Right cardiac atrium (tissue), 5 donors: ENCODE measurements at places on chromosomes 13 and 19. TPM values are rescaled to one million over a fixed set of nuclear protein-coding genes. Genes with fewer than 3 reads are reported as not detected.

The ATG4D gene
- 45.1 TPM for total RNA-seq

The MAMSTR gene
- 4.1 TPM for total RNA-seq

The DLL3 gene
- total RNA-seq: not detected

The CYP4F8 gene
- not detected for total RNA-seq

The TJP3 gene
- not detected for total RNA-seq

The PLIN4 gene
- 108 TPM for total RNA-seq

The SLC10A2 gene
- total RNA-seq: not detected

The TRPM4 gene
- total RNA-seq: 28.3 TPM

The PTGIR gene
- 7.6 TPM for total RNA-seq

The KLK4 gene
- not detected for total RNA-seq

The CALM3 gene
- 341 TPM for total RNA-seq

The NBEA gene
- 16.4 TPM for total RNA-seq

The NTF4 gene
- total RNA-seq: not detected

The KRTDAP gene
- total RNA-seq: not detected
